ENCODE measurements at places on chromosomes 2 and 18.

DNA sequence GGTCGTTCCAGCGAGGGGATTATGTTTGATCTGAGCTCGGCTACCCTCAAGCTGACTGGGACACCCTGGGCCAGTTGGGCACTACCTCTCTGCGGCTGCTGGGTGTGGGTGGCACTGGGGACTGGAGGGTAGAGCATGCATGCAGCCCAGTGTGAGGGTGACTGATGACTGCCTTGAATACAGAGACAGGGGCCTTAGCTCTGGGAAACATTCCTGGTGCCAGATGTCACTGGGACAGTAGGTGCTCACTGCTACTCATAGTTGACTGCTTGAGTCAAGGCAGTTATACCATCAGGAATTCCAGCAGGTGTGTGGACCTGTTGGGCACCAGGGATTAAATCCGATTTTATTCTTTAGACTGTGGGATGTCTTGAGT lies 33.6 kb upstream of the ATP6V1B1 start:
- DNase-seq: no peak

DNA sequence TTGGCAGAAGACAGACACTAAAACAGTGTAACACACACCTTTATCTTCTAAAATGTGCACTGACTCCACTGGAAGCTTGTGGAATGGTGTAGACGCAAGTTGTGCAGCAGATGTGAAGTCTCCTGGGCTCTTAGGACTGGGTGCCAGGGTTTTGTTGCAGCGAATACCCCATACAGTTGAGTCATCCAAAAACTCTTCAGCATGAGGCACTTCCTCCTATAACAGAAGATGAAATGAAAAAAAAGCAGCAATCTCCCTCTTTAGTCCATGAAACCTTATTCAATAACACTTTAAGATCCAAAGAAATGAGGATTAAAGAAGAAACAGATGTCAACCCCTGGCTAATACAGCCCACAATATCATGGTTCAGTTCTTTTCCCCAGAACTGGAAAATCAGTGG lies 22.2 kb downstream of the BUB1 start:
- DNase-seq: no peak

GRCh38 chr18:27175245-27175644 lies 9.9 kb downstream of the CHST9 start:
- no peak for DNase-seq

DNA sequence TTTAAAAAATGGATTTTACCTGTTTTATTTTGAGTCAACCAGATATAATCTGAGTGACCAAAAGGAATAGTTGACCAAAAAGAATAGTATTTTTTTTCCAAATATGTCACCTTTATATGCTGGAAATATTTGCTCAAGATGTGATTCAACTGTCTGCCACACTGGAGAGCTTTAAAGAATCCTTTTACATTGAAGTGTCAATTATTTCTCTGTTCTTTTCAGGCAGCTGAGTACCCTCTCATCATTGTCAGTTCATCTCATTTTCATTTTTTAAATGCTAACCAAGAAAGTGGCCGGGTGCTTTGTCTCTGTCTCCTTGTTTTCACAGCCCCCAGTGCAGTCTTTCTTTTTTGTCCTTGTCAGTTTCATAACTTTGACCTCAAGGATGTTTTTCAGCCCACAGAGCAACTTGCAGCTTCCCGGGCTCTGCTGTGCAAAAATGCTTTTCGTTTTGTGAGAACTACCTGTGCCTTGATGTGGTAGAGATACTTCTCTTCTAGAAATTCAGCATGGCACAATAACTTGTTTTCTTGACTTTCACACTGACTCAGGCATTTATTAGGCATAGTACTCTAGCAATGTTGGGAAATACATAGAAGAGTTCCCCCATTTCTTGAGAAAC lies 23.4 kb upstream of the CERS6 start:
- no peak for DNase-seq
